IgD-negative memory B cell (primary cell): ENCODE measurements at places on chromosomes 2 and 18. TPM values are rescaled to one million over a fixed set of nuclear protein-coding genes. Genes with fewer than 3 reads are reported as not detected.

SULT1C4 gene
- polyA plus RNA-seq = not detected

SERPINB10 gene
- polyA plus RNA-seq = not detected

LYG2 gene
- not detected for polyA plus RNA-seq

SOWAHC gene
- not detected for polyA plus RNA-seq

CAVIN2 gene
- polyA plus RNA-seq = 4.8 TPM

MROH2A gene
- polyA plus RNA-seq = not detected

DSG1 gene
- not detected for polyA plus RNA-seq

PDE1A gene
- polyA plus RNA-seq = not detected
